ENCODE measurements at places on chromosomes 6 and 20.

- no peak for DNase-seq
Observed at GRCh38 chr6:43120944-43121913, 45.1 kb downstream of the PTK7 start.

- DNase-seq = no peak
Observed at GRCh38 chr6:45586216-45587171, 208.8 kb upstream of the SUPT3H start.

DNA sequence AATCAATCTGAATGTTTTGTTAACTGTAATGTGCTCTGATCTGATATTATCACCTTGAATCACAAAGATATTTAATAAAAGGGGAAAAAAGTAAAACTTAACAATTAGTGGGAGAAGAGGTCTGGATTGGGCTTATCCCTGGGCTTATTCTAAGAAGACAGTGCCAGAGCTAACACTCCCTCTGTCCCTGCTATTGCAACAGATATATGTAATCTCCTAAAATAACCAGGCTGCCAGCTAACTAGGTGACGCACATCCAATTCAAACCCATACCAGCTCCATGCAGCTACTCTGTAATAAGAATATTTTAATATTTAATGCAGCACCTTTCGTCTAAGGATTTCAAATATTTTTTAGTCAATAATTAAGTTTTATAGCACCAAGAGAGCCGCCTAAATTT, 330.1 kb upstream of the MARCKS start:
- no peak for DNase-seq

- DNase-seq = peak; percentile 22
Observed at GRCh38 chr20:34970846-34971560, 15.3 kb downstream of the MYH7B start.

- peak; percentile 82 for DNase-seq
Observed at GRCh38 chr6:52286798-52287432, 2.4 kb upstream of the MCM3 start.

DNA sequence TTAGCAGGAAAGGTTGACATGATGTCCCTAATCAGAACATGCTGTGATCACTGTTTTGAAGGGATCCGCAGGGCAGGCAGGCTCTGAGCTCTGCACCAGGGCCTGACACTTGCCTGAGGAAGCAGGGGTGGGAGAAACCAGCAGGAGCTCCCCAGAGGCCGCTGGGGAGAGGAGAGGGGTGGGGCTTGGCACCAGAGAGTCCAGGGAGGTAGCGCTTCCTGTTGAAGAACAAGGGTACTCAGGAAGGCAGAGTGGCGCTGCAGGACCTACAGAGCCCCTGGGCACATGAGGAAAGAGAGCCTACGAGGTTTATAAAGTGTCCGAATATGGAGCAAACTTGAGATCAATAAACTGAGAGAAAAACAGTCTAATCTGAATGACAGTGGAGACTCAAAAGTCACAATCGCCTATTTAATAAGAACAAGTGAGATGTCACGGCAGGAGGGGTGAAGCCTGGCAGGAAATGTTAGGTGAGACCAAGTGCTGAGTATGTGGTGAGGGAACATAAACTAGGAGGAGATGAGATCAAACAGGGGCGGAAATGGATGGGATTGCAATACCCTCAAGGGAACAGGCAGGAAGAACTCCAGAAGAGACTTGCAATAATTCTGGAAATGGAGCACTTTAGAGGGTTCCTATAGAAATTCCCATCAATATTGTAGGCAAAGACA, 5.8 kb upstream of the TBXT start:
- DNase-seq = no peak

GRCh38 chr6:4291453-4292403, 156.4 kb upstream of the ECI2 start:
- DNase-seq = no peak

DNA sequence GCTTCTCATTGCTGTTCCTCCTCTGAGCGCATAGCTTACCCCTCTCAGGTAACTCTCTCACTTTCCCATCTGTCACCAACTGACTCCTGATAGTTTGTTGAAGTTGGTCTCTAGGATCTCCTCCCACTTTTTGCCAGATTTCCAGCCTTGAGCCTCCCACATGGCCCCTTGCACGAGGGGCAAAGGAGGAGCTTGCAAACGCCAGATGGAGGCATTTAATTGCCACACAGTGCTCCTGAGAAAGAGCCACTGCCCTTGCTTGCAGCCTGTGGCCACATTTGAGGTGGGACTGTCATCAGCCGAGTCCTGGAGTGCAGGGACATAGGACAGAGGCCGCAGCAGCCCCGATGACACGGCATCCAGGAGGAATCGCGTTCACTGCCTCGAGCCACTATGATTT, 348.7 kb downstream of the SMOC2 start:
- no peak for DNase-seq

- no peak for DNase-seq
Observed at GRCh38 chr6:37020381-37020780, 14.9 kb downstream of the FGD2 start.

All from midbrain (tissue), 1 donor.